ENCODE measurements at places on chromosomes 4 and X.

- no peak for DNase-seq
These were observed 165.7 kb upstream of the MAMLD1 start for GRCh38 chrX:150197388-150197787.

GRCh38 chrX:68307769-68308168, 125.5 kb downstream of the OPHN1 start:
- no peak for DNase-seq

GRCh38 chrX:24515447-24515846, 50.4 kb downstream of the PDK3 start:
- DNase-seq: no peak

GRCh38 chr4:177947607-177948006, 505.4 kb upstream of the AGA start:
- DNase-seq: no peak

- no peak for DNase-seq
These were observed 27.1 kb downstream of the CD99L2 start for GRCh38 chrX:150871341-150871811.

- no peak for DNase-seq
These were observed 648 bp upstream of the SCD5 start for GRCh38 chr4:82799006-82799881.

GRCh38 chr4:6473264-6474052, 1.0 kb upstream of the PPP2R2C start:
- DNase-seq: no peak

GRCh38 chrX:24145303-24146186, 4.0 kb upstream of the ZFX start:
- DNase-seq: no peak
